Stimulated activated CD8-positive, alpha-beta memory T cell treated with anti-CD3 and anti-CD28 coated beads, Interleukin-7, amount 100 ng/mL, for 4 hours (primary cell): ENCODE measurements at places on chromosomes 16 and 17.
A peak's percentile ranks its signal among the peaks of the same experiment; 100 is the strongest.

DNA sequence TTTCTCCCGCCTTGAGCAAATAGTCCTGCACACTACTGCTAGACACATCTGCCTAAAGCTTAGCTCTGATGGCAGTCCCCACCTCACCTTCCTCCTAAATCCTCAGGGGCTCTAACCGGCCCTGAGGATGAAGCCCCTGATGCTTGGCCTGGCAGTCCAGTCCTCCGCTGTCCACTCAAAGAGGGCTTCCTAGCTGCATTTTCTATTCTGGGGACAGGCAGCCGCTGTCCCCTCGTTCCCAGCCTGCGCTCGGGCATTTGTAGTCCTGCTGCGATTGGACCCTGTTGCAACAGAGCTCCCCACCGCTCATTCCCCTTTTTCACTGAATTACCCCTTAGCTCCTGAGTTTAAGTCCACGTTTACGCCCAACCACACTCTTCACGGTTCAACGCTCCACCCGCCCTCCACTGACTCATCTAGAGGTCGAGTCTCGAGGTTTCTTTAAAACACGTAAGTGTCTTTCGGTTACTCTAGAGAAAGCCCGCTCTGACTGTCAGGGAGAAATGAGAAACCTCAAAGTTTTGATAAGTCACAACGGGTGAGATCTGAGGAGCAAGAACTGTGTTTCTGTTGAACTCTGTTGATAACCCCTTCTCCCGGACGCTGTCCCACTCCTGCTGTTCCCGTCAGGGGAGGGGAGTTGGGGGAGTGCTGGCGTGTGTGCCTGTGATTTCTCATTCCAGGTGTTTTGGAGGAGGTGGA, 4.5 kb downstream of the CCR7 start:
- peak; percentile 72 for DNase-seq

- DNase-seq: no peak
These were observed at the start of gene GSE1 for GRCh38 chr16:85612801-85613603. Gene GSE1 (plus strand): TSS chr16:85613322. CDS start chr16:85613392, 70 bp downstream.

GRCh38 chr16:85611194-85611443, 2.0 kb upstream of the GSE1 start:
- no peak for DNase-seq

DNA sequence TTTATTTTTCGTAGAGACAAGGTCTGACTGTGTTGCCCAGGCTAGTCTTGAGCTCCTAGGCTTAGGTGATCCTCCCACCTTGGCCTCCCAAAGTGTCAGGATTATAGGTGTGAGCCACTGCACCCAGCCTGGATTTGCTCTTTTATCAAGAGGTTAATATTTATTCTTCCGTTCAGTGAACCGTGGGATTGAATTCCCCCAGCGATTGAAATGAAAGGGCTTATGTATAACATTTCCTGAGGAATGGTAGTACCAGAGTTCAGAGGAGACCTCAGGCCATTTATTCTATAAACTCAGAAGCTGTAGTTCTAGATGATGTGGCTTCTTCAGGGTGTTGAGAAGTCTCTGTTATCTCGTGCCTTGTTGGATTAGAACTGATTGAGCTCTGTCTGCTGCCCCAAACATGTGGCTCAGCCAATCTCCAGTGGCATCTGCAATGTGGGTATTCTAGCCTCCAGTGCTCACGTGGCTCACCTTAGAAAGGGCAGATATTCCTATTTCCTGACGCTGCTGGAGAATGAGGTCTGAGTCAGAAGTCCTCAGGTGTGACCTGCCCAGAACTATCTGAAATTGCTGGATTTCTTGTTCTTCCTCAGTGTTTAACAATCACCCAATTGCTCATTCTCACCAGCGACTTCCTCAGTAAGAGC, 22.5 kb downstream of the HMOX2 start:
- DNase-seq: no peak

DNA sequence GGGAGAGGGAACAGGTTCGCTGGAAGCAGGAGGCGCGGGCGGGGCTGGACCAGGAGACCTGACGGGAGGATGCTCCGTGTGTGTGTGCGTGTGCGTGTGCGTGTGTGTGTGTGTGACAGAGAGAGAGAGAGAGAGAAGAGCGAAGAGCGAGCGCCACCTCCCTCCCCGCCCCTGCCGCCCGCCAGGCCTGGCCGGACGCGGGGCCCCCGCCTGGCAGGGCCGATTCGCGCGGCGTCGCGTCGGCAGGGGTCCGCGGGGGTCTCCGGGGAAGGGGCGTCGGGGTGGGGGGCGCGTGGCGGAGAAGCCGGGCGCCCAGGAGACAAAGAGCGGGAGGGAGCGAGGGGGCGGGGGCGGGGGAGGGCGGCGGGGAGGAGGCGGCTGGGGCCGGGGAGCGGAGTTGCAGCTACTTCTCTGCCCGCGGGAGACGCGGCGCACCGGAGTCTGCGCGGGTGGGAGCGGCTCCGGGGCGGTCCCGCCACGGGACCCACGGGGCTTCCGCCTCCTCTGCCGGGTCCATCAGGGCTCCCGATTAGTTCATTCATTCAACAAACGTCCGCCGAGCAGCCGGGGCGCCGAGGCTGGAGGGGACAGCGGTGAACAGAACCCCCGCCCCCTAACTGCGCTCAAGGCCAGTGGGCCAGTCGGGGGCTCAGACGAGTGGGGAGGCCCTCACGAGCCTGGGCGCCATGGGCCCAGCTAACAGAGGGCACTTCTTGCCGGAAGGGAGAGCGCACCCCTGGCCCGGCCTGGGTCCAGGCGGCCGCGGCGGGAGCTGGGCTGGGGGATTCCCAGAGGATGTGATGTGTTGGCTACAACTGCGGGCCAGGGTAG, at the start of gene SAMD14:
TSS of gene SAMD14 (minus strand) at position 433 of the 831 bp plus-strand sequence. CDS start 5,201 bp downstream, outside the sequence.
- DNase-seq: no peak

DNA sequence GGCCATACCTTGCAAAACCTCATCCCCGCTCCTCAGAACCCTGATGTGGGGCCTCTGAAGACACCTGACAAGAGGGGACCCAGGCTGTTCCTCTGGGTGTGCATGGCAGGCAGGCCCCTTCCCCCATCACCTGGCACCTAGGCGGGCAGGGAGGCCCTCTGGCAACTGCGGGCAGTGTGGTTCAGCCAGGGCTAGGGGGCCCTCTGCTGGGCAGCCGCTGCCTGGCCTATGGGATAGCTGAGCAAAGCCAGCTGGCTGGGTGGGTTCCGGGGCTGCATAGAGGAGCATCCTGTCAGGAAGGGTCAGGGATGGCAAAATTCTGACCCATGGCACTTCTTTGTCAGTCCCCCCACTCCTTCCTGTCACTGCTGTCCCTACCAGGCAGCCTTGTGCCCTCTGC, 228.7 kb upstream of the ASIC2 start:
- DNase-seq: no peak

DNA sequence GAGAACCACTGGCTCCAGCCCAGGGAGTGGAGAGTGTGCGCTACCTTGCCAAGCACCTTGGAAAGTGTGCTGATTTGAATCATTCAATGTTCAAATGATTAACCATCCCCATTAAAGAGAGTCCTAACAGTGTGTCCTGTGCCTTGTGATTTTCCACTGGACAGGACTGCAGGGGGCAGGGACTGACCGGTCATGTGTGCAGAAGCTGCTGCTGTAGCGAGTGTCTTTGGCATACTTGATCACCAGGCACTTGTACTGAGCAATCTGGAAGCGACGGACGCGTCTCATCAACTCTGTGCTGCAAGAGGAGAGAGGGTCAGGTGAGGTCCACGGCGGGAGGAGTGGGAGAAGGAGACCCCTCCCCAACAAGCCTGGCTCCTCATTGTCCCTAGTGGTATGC, 2.0 kb downstream of the TK1 start:
- DNase-seq: no peak

DNA sequence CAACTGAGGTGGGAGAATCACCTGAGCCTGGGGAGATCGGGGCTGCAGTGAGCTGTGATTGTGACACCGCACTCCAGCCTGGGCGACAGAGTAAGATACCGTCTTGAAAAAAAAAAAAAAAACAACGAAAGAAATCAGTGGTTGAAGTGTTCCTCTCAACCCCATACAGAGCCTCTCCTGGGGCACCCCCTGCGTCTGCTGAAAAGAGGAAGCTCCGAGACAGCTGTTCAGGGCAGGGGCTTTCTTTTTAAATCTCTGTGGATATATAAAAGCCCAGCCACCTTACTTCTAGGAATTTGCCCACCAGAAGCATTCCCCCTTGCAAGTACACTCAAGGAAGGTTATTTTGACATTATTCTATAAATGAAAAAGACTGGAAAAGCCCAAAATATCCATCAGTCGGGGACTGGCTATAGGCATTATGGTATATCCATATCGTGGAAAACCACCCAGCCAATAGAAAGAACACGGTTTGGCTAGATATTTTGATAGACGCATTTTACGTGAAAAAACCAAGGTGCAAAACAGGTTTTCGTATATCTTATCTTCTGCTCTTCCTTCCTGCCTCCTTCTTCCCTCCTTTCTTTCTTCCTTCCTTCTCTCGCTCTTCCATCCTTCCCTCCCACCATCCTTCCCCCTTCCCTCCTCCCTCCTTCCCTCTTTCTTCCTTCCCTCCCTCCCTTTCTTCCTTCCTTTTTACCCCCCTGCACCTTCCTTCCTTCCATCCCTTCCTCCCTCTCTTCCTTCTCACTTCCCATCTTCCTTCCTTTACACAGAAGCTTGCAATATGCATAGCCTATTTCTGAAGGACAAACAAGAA, 9.2 kb upstream of the CCL22 start:
- no peak for DNase-seq

- no peak for DNase-seq
These were observed 13.9 kb downstream of the RECQL5 start for GRCh38 chr17:75652934-75653549.

DNA sequence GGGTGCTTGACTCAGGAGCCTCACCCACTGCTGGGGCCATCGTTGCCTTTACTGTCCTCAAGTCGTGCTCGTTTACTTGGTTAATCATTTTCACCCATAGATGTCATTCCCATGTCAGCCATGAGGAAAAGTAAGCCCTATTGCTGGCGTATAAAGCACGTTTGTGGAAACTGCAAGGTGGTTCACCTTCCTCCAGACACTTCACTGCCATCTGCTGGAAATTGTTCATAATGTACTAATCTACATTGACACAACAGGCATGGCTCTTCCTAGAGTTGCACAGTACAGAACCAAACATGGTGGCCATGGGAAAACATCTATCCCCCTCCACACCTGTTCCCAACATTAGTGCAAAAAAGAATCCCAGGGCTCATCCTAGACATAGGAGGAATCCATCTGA, 116.6 kb downstream of the ZNF18 start:
- DNase-seq: no peak

DNA sequence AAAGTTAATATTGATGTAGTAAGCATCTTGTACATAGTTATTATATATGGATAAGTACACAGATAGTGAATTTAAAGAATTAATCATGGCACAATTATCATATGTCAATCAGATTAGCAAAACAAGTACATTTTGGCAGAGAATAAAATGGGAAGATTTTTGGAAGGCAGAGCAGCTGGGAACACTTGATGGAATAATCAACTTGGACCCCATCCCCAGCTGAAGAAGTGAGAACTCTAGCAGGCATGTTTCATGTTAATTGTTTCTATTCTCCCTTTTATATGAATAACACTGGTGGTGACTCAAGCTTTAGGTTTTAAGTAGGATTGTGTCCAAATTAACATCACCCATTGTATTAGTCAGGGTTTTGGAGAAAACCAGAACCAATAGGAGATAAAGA, 198.7 kb downstream of the KCNJ2 start:
- DNase-seq: no peak
